CD8-positive, alpha-beta memory T cell (primary cell): ENCODE measurements at places on chromosomes 6 and 20. TPM values are rescaled to one million over a fixed set of nuclear protein-coding genes. Genes with fewer than 3 reads are reported as not detected.

PLA2G7 gene
- 2.1 TPM for total RNA-seq

SOX18 gene
- total RNA-seq, result not detected

SCRT2 gene
- not detected for total RNA-seq

AVP gene
- total RNA-seq, result not detected

TRIM15 gene
- not detected for total RNA-seq

SLC12A5 gene
- total RNA-seq, result not detected

EFCAB8 gene
- total RNA-seq, result 0.35 TPM

B3GALT4 gene
- total RNA-seq, result 7.0 TPM

KHDRBS2 gene
- total RNA-seq, result not detected

SNAP91 gene
- not detected for total RNA-seq

MTCH1 gene
- total RNA-seq, result 126 TPM

TTPAL gene
- 31.6 TPM for total RNA-seq

BPI gene
- total RNA-seq, result not detected

SAPCD1 gene
- 6.1 TPM for total RNA-seq
